ENCODE measurements at places on chromosomes 12 and 14.

- no peak for DNase-seq
These were observed 23.6 kb downstream of the DAD1 start for GRCh38 chr14:22565391-22565945.

DNA sequence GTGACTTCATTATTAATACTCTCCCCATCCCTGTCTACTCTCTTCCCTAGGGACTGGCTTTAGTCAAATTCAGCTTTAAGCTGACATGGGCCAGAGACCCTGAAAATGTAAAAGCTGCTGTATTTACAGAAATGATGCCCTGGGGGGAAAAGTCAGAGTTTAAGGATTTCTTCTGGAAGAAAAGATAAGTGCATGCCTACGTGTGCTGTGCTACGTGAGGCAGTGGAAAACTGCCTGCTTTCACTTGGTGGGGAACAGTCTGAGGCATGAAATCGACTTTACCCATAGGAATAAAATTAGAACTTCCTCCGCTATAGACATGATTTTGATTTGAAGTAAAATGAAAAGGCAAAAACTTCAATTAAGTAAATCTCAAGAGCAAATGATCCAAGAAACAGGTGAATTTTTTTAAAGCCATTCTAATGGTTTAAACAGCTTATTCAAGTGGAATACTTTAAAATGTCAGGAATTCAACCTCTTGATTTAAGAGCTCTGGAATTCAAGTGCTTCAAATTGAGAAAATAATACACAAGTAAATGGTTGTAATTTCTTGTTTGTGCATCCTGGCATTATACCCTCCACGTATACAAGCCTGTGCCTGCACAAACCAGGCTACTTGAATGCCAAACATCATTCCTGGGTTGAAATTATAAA, 168.5 kb downstream of the FOXN3 start:
- no peak for DNase-seq

DNA sequence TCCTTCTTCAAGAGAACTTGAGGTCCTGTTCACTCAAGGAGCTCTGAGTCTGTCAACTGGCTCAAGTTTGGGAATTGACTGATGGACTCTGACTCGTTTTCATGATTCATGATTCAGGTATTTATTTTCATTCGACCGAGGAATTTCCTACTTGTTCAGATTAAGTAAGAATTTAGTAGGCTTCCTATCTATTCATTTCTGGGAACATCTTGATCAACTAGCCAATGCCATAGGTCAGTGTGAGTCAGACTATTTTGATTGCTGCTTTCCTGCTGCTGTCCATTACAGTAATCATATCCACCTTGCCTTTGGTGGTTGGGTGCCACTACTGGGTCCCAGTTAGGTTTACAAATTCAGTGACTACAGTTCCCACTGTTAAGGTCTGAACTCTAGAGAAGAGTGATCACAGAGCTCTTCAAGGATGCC, 6.1 kb downstream of the FAM186A start:
- no peak for DNase-seq

- DNase-seq = no peak
These were observed 185.7 kb downstream of the SRGAP1 start for GRCh38 chr12:64030155-64030554.

DNA sequence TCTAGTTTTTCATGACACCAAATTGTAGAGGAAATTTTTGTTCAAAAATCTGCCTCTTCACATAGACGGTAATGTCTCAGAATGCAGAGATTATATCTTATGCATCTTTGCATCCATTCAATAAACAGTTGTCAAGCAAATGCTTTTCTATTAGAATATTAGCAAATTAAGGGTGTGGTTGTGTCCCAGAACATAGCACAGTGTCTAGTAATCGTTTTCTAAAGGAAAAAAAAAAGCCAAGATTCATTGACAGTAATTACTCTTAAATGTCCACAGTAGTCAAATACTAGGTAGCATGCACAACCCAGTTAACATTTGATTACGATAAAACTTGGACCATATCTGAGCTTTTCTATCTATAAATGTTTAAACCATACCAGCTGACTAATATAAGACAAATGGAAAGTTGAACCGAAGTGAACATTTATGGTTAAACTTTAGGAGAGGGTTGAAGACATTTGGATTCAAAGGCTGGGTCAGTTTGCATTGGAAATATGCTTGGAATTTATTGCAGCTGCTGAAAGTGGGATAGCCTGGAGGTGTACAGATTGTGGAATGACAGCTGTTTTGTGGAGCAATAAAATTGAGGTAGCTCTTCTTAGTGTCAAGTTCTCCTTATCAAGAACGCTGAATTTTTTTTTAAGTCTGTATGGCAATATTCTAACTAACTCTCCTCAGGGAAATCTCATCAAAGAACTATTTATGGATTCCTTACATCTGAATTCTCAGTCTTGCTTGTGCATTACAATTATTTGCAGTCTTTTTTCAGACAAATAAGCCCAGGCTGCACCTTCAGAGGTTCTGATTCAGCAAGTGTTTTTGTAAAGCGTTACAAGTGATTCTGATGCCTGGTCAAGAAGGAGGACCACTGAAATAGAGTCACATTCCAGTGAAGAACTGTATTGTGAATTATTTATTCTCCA, 66.7 kb upstream of the ATP2B1 start:
- no peak for DNase-seq

- DNase-seq = no peak
These were observed 217.4 kb downstream of the ACSS3 start for GRCh38 chr12:81295251-81295650.

DNA sequence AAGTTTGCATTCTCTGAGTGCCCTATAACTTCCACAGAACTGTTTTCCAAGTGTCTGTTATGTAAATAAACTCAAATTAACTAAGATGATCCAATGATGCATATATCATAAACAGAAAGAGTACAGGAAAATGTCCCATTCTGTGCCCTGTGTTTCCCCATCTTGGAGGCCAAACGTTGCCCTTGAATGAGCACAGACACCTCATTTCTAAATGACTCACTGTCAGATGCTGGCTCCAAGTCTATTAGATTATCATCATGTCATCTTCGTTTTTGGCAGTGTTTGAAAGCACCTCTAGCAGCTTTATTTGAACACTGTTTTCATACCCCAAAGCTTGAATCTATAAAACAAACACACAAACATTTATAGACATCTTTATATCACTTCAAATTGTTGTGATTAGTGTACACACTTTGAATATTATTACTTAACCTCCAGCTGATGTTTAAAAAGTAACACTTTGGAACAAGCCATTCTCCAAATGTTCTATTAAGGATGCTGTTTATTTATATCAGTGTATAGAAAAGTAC, 424.2 kb downstream of the NOVA1 start:
- no peak for DNase-seq

- no peak for DNase-seq
These were observed 13.7 kb downstream of the FGF6 start for GRCh38 chr12:4431866-4432265.

GRCh38 chr14:71753976-71754375, 178.3 kb upstream of the RGS6 start:
- DNase-seq = no peak

DNA sequence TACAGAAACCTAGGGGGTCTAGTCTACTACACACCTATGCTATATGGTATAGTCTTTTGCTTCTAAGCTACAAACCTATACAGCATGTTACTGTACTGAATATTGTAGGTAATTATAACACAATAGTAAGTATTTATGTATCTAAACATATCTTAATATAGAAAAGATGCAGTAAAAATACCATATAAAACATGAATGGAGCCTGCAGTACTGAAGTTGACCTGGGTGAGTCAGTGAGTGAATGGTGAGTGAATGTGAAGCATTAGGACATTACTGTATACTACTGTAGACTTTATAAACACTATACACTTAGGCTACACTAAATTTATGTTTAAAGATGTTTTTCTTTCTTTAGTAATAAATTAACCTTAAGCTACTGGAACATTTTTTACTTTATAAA, 13.1 kb upstream of the ABCD2 start:
- no peak for DNase-seq

DNA sequence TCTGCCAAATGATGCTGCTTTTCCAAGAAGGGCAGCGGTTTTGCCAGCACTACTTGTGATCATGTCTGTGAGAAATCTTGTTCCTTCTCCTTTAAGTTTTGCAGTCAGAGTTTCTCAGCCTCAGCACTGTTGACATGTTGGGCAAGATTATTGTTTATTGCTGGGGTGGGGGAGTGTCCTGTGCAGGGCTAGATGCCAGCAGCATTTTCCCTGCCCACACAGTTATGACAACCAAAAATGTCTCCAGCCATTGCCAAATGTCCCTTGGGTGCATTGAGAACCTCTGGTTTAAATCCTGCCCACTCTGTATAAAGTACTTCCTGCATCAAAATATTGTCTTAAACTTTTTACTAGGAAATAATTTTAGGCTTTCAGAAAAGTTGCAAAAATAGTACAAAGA, 20.0 kb downstream of the TMEM132C start:
- DNase-seq = no peak

DNA sequence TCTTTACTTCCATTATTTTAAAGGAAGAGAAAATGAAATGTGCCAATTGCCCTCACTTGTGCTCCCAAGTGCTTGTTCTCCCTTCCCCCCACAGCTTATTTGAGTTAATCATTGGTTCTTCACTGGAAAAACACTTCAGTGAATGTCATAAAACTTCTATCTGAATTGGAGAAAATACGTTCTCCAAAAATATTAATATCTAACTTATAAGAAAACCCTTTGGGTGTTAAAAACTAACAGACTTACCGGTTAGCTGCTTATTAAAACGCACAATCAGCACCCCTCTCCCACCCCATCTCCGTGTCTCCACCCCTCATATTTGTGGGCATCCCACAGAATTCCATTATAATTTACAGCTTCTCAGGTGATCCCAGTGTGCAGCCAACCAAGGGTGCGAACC, 31.7 kb downstream of the PLEKHA5 start:
- no peak for DNase-seq

- no peak for DNase-seq
These were observed 477.0 kb downstream of the DPF3 start for GRCh38 chr14:72416892-72417291.

DNA sequence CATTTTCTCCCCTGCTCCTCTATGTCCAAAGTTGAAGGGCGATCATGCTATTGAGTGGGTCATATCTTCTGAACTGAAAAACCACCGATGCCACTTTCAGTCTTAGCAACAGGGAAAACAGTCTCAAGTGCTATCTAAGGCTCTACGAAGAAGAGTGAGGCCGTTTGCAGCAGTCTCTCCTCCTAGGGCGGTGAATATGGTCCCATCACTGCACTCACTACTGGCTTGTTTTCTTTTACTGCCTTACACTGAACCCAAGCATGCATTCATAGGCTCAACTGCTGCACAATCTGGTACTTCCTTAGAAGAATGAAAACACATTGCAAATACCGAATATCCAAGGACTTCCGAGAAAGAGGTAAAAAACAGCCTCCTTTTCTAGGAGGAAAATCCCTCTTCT, 92.1 kb downstream of the DNAH10 start:
- no peak for DNase-seq

DNA sequence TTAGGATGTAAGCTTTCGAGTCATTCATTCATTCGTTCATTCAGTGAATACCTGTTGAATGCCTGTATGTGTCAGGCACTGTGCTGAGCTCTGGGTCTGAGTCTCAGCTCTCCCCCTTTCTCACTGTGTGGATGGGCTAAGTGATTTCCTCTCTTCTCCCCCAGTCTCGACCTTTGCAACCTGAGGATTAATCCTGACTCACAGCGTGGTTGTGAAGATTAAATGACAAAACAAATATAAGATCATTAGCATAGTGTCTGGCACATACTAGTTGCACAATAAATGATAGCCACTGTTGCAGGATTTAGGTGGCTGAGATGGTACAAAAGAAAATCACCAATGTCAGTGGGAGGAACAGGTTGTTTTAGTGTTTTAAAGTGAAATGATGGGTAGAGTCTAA, 136.7 kb downstream of the GPR135 start:
- no peak for DNase-seq

GRCh38 chr14:68476212-68477109, 316.4 kb downstream of the ZFP36L1 start:
- DNase-seq = no peak

Measured in stimulated activated CD8-positive, alpha-beta memory T cell treated with anti-CD3 and anti-CD28 coated beads, Interleukin-2, amount 100 ng/mL, for 1 hour (primary cell).